ENCODE measurements at places on chromosomes 1 and 21.

GRCh38 chr1:22613951-22614350, 22.5 kb upstream of the C1QA start:
- no peak for DNase-seq

DNA sequence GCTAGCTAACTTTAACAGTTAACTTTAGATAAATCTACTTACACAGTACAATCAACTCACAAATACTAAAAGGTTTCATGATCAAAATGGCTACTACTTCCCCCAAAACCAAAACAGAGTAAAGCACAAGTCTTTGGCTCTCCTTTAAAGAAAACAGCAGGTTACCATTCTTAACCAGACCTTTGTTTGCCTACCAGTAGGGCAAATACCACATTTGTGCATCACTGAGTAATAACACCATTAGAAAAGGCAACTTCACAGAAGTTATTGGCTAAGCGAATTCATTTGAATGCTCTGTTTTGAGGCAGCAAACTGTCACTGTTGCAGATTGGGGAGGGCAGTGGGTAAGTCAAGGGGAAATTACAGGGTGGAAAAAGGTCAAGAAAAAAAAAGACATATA, 17.3 kb upstream of the SERPINC1 start:
- no peak for DNase-seq

DNA sequence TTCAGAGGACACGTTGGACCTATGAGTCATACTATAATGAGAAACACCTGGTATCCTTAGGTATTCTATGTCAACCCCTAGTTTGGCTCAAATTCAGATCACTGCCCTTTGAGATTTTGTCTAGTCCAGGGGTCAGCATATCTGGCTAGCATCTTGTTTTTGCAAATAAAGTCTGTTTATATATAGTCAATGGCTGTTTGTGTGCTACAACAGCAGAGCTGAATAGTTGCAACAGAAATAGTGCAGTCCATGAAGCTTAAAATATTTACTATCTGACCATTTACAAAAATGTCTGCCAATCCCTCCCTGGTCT, 48.5 kb upstream of the EDEM3 start:
- no peak for DNase-seq

DNA sequence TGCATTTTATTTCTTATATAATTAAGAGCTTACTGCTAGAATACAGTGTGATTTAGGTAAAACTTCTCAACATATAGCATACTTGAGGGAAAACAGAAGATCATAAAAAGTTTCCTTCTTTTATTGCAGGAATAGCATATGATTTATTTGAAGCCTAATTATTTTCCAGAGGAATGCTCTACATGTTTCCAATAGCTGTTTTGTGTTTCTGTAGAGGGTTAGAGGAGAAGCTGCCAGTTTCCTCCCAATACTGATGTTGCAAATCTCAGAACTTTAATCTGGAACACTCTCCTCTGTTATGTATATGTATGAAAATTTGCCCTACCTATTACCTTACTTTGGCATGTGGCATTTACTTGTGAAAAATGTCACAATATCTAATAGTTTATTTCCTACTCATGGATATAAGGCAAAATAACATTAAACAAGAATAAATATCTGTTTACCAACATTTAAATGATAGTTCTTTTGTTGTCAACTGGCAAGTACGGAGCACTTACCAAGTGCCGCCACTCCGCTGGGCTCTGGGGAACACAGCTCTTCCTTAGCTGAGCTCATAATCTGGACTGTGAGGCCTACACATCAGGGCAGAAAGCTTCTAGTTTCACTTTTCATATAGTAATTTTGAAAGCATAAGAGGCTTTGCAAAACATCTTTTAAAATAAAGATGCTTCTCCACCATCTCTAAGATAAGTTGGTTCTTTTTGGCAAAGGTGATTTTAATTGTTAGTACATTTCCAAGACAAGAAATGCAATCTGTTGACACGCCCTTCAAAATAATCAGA, 239.8 kb upstream of the C1orf105 start:
- no peak for DNase-seq

DNA sequence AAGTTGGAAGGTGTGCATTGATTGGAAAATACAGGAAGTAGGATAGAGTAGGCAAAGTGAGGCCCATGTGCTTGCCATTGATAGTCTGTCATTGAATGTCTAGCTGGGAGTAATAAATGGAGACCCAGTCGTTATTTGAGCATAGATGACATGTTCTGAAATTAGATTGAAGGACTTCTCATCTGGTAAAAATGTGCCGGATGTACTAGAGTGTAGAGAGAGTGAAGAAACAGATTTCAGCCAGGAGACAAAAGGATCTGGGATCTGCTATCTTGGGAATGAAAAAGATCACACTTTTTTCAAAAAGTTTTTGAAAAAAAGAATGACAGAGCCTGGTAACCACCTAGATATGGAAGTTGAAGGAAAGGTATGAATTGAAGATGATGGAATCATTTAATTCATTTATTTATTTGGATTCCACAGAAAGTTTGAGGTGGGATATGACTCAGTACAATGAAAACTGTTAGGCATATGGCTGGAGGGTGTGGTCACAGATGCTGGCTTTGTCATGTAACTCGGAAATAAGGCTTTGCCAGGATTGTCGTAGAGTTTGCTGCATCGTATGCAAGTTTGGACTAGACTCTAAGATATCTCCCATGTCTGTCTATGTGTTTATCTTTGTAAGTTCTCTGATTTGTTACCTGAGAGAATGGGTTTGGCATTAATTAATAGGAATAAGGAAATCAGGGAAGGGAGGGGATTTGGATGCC, 137.1 kb downstream of the PBX1 start:
- DNase-seq, result no peak

- DNase-seq, result no peak
Measured at GRCh38 chr1:228222548-228222947, 14.7 kb downstream of the OBSCN start.

GRCh38 chr1:193540511-193540910, 354.1 kb upstream of the B3GALT2 start:
- no peak for DNase-seq

DNA sequence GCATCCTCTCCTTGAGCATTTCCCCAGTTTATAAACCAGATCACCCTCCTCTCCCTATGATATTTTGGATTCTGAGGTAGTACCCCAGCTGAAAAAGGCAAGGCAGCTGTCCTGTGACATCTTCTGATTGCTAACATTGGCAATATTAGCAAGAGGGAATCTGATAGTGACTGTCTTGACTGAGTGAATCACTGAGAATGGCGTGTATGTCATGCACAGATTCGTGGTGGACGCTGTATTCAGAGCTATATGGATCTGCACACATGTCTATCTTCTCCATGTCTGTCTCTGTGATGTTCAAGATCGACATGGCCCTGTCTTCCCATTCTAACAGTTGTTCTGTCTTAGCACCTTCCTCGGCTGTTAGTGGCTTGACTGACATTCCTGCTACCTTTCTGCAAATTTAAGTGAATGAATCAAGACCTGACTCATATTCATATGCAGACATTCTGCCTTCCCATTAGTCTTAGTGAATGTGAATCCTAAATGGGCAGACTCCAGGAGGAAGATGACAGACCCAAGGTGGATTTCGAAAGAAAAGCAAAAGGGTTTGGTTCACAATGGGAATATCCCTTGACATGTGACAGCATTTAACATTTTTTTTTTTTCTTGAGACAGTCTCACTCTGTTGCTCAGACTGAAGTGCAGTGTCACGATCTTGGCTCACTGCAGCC, 97.7 kb downstream of the PGBD5 start:
- no peak for DNase-seq

DNA sequence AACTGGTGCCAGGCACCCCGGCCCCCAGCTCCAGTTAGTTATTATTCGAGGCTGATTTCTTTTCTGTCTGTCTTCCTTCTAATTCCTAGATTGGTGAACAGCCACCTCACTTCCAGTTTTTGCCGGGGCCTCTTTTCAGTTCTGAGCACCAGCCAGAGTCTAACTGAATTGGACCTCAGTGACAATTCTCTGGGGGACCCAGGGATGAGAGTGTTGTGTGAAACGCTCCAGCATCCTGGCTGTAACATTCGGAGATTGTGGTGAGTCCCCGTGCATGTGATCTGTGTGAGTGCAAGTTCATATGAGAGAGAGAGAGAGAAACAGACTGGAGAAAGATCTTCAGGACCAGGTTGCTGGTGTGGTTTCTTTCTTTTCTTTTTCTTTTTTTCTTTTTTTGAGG, 13.5 kb downstream of the NLRP3 start:
- DNase-seq, result no peak

DNA sequence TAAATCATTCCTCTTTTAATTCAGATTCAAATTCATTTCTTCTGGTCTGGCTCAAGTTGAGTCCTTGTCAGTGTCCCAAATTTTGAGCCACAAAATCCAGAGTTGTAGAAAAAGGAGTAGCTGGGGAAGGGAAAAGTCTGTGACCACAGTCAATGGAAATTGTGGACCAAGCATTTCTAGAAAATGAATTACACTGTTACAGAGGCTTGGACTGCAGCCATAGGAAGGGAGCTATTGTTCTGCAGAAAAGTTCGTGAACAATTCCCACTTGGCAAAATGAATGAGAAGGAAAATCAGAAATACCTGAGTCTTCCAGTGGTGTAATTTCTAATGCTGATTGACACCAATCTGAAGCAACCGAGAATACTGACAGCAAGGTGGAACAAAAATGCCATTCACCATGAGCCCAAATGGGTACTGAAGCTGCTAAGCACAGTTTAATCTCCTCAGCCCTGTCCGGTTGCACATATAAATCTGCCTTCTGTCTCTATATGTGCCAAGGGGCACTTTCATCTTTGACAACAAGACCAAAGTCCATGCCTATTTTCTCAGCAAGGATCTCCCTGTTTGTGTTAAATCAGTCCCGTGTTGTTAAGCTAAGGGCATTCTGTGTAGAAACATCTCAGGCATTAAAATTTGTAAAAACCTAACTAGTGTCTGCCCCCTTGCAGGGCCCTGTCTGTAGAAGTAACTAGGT, 51.3 kb downstream of the TEX35 start:
- no peak for DNase-seq

GRCh38 chr1:6222636-6223035, 13.1 kb downstream of the ICMT start:
- no peak for DNase-seq

GRCh38 chr1:42957880-42958487, 684 bp downstream of the SLC2A1 start:
- DNase-seq, result no peak

DNA sequence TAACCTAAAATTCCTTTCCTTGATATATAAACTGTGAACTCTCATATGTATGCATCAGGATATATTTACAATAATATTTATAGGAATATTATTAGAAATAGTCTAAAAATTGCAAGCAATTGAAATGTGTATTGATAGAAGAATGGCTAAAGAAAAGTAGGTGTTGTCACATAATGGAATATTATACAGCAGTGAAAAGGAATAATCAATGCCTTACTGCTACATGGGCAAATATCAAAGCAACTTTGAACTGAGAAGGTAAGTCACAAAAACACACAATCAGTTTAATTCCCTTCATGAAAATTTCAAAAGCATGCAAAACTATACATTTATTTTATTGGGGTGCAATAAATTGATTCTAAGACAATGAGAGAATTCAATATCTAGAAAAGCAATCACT, 35.7 kb upstream of the CDC14A start:
- DNase-seq, result no peak

- no peak for DNase-seq
Measured at GRCh38 chr1:112165375-112165774, 175.9 kb upstream of the KCND3 start.

DNA sequence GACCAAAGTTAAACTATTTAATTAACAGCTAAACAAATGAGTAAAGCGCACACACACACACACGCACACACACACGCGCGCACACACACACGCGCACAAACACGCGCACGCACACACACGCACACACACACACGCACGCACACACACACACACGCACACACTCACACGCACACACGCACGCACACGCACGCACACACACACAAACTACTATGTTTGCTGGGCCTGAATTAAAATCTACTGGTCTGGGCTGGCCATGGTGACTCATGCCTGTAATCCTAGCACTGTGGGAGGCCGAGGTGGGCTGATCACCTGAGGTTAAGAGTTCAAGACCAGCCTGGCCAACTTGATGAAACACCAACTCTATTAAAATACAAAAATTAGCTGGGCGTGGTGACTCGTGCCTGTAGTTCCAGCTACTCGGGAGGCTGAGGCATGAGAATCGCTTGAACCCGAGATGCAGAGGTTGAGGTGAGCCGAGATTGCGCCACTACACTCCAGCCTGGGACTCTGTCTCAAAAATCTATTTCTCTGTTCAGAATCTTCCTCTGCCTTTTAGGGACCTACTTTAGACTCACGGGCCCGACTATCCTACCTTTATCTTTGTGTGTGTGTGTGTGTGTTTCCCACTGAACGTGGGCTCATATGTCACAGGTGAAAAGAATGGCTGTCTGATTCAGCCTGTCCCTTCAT, 37.5 kb upstream of the DNAJC11 start:
- no peak for DNase-seq

DNA sequence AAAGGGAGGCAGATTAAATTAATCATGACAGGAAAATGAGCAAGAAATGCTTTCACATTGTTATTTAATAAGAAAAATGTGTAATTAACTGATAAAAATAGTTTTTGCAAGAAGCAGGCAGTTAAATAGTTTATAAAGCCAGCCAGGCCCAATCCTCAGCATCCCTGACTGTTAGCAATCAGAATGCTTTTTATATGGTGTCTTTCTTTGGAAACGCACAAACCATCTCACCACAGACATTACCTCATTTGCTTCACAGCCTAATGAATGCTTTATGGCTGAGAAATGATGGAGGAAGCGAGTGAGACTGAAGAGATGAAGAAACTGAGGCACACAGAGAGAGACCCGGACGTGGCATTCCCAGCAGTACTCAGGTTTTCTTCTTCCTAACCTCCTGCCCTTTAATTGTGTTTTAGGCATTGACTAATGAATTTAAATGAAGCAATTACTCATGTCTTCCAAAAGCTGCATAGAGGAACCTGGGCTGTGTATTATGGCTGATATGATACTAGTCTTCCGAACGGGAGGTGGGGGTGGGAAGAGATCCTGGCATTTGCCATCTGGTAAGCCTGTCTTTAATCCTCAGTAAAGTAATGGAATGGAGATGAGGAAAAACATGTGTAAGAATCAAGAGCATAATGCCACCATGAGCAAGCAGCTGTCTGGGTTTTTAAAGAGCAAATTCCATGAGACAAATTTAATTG, 116.1 kb upstream of the LMO4 start:
- DNase-seq, result no peak

GRCh38 chr1:211893260-211893659, 62.7 kb upstream of the LPGAT1 start:
- no peak for DNase-seq

DNA sequence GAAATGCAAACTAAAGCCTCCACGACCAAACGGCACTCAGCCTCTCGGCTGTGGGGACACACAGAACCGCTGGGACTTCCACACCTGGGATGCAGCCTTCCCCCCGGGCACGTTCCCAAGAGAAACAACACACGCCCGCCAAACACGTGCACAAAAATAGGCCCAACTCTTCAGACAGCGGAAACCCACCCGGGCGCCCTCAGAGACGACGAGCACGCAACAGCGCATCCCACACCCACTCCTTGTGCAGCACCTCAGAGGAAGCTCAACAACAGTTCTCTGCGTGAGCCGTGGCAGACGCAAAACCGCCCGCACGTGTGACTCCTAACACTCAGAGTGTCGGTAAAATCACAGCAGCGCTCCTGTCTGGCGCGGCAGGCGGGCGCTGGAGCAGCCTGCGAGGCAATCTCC, 5.3 kb downstream of the C1orf159 start:
- DNase-seq, result no peak
